ENCODE measurements at places on chromosomes 2 and 18. TPM values are rescaled to one million over a fixed set of nuclear protein-coding genes. Genes with fewer than 3 reads are reported as not detected.

The CRACDL gene
- not detected for total RNA-seq

The MAP2 gene
- 0.60 TPM for total RNA-seq

The MAIP1 gene
- total RNA-seq, result 21.3 TPM

The MXD1 gene
- 2.9 TPM for total RNA-seq

The TGFA gene
- not detected for total RNA-seq

The ITPRIPL1 gene
- total RNA-seq, result 2.7 TPM

The MDH1B gene
- 3.2 TPM for total RNA-seq

The INPP1 gene
- total RNA-seq, result 11.2 TPM

The SLC5A6 gene
- total RNA-seq, result 6.6 TPM

The RTKN gene
- 18.1 TPM for total RNA-seq

The STK11IP gene
- total RNA-seq, result 15.1 TPM

The ASB18 gene
- total RNA-seq, result not detected

The KHK gene
- total RNA-seq, result 0.32 TPM

The ALK gene
- 0.16 TPM for total RNA-seq

The SATB2 gene
- 42.9 TPM for total RNA-seq

The KRTCAP3 gene
- 0.26 TPM for total RNA-seq

The KANSL1L gene
- total RNA-seq, result 14.5 TPM

The HRH4 gene
- total RNA-seq, result under 0.01 TPM

The DLGAP1 gene
- total RNA-seq, result 0.34 TPM

The TNP1 gene
- not detected for total RNA-seq

The DES gene
- total RNA-seq, result 2.4 TPM

The SLC4A3 gene
- 2.0 TPM for total RNA-seq

The UGT1A4 gene
- not detected for total RNA-seq

The GRB14 gene
- total RNA-seq, result 0.17 TPM

Data from bronchial smooth muscle cell (primary cell).